T-helper 9 cell (primary cell): ENCODE measurements at places on chromosomes 4 and X.

DNA sequence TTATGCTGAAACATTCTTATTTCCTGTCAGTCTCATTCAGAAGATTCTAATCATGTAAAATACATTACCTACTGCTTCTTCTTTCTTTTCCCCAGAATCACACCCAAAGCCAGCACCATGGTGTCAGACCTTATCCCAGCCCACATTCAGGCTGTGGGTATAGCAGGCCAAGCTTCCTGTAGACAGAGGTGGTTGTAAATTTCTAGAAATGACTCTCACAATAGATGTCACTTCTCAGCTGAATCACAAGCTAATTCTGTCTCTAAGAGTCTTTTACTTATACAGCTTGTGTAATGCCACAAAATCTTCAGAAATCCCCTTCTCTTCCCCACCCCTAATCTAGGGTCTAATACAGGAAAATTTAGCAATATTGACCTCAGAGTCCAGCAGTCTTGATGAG, 239.6 kb downstream of the PARM1 start:
- DNase-seq: no peak

DNA sequence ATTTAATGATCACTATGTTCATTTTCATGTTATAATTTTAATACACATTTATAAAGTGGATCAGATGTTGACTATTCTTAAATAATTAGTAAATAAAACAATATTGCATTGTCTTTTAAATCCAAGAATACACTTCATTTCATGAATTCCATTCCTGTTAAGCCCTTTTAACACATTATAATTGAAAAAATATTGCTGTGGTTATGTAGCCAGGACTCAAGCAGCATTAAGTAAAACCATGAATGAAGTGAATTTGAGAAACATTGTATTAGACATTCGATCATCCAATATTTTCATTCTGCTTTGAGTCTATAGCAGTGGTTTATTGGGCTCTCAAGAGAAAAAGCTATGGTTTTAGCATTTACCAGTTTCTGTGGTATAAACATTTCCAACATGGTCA, 94.2 kb upstream of the RAPGEF2 start:
- DNase-seq: no peak

- DNase-seq: no peak
Measured at GRCh38 chr4:112968451-112969159, 80.8 kb upstream of the ANK2 start.

- no peak for DNase-seq
Measured at GRCh38 chr4:122701061-122701460, 31.4 kb upstream of the BBS12 start.

GRCh38 chr4:109079731-109080130, 222.7 kb downstream of the COL25A1 start:
- DNase-seq: no peak

GRCh38 chrX:40465735-40466551, 114.8 kb upstream of the ATP6AP2 start:
- DNase-seq: no peak

DNA sequence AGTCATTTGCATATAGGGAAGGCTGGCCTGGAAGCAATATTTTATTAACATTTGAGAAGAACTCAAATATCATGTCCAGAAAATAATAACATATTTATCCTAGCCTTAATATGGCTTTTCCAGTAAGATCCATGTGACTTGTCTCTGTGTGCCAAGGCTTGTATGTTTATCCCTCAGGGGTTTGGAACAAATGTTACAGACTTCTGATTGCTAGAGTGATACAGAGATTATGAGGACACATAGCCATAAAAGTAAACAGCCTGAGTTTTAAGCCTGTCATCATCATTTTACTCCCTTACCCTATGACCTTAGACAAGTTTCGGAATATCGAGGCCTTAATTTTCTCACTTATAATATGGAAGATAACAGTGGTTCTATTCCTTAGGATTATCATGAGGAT, 338.1 kb downstream of the GPAT3 start:
- no peak for DNase-seq

DNA sequence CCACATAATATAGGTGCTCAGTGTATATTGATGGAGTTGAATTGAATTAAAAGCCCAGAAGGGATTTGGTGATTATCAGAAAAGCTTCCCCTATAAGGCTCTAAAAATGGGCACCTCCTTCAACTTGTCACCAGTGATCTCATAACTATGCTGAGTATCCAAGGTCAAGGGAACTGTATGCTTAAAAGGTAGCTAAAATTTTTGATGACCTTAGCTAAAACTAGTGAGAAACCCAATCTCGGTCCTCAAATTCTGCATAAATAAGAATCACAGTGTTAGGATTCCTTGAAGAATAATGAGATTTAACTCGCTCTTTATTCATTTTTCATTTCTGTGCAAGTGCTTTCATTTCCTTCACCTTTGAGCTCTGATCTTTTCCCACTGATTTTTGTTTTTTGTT, 87.7 kb upstream of the AP1S2 start:
- no peak for DNase-seq

- no peak for DNase-seq
Measured at GRCh38 chr4:183554878-183555585, 50.2 kb downstream of the ING2 start.

GRCh38 chr4:24472514-24473308, 111.6 kb downstream of the DHX15 start:
- DNase-seq: peak; percentile 49

- no peak for DNase-seq
Measured at GRCh38 chrX:16931371-16931770, 15.1 kb upstream of the REPS2 start.

DNA sequence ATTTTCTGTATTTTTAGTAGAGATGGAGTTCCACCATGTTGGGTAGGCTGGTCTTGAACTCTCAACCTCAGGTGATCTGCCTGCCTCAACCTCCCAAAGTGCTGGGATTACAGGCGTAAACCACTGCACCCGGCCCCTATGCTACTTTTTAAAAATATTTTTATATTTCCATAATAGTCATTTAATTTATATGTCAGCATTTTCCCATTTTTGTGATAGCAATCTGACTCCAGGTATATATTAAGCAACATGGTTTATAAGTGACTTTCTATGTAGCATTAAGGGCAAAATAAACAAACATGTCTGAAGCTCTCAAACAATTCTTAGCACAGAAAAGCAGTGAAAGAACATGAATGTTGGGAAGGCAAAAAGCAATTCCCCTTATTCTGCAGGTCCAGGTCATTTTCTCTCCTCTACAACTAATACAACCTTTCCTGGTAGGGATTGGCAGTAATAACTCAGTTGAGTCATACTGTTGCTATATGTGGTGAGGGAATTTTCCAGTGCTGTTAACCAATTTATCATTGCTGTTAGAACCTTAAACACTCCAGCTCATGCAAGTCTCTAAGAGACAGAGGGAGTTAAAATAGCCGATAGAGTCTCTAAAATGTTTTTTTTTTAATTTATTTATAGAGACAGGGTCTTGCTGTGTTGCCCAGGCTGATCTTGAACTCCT, 24.0 kb downstream of the SMIM14 start:
- no peak for DNase-seq

DNA sequence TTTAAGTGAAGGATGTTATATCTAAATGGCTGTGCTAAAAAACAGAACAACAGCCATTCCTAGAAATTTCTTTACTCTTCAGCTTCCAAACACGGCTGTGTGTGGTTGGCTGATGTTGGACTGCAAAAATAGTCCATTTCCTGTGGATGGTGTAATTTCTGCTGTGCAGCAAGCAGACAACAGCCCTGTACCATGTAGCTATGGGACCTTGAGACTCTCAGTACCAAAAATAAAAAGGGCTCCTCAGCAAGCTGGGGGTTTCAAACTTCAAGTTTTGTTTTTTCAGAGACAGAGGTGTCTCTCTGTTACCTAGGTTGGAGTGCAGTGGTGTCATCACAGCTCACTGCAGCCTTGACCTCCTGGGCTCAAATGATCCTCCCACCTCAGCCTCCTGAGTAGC, 18.1 kb downstream of the CD40LG start:
- no peak for DNase-seq

GRCh38 chr4:87901422-87901992, 68.7 kb downstream of the MEPE start:
- no peak for DNase-seq

- no peak for DNase-seq
Measured at GRCh38 chr4:65033899-65034298, 624.6 kb upstream of the TECRL start.

DNA sequence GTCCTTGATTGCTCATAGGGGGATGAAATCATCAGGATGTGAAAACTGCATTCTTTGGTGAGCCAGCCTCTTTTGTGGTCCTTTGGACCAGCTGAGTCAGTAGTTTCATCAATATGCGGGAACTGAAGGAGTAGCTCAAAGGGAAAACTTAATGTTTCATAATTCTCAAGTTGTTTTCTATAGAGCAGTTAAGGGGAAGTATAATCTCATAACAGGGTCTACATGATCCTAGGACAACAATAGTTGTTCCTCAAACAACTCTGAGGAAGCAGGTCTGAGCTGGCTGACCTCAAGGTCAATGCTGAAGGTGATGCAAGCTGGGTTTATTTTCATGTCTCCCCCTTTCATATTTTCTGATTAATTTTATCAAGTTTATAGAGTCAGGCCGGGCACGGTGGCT, 36.1 kb upstream of the IRF2 start:
- no peak for DNase-seq

DNA sequence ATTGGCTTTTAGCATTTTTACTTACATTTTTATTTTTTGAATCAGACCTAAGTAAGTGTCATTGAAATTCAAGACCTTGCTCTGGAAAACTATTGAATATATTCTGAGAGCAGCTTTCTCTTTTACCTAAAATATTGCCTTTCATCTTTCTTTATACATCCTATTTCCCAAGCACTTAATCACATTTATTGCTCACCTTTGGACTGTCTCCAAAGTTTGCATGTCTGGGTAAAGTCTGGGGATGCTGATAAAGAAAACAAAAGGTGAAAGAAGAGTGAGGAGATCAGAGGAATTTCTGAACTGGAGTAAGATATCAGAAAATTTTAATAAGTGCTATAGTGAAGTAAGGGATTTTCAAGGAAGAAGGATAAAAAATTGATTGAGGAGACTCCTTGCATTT, 308.5 kb upstream of the AADAT start:
- DNase-seq: no peak

DNA sequence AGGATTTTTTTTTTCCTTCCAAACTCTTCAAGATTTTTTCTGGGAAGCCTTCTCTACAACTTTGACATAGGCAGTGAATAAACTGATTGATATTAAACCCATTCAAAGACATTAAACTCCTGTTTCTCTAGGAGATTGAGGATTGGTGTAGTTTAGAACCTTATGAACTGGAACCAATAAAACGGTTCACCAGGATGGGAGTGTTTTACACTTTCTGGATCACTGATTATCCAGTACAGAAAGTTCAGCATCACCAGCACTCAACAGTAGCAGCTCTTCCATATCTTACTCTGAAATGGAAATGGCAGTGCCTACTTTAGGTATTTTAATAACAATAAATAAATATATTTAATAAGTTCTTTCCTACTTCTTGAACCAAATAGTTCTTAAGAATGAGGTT, 76.7 kb downstream of the BMPR1B start:
- no peak for DNase-seq

- no peak for DNase-seq
Measured at GRCh38 chr4:68892861-68893260, 58.7 kb downstream of the UGT2A3 start.

DNA sequence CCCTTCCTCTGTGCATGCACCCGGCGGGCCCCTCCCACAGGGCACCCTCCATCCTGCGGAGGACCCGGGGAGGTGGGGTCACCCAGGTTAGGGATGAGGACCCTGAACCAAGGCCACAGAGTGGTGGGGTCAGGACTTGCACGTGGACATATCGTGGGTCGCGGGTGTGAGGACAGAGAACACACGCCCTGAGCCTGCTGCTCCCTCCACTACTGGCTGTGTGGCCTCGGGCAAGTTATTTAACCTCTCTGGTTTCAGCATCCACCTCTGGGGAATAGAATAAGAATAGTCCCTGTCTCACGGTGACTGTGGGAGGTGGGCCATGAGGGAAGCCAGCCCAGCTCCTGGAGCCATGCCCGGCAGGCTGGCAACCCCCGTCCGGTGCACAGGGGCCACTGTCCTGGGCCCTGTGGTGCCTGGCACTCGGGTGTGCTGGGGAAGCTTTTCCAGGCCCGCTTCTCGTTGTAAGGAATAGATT, 5.1 kb downstream of the PSAPL1 start:
- no peak for DNase-seq

GRCh38 chr4:57504797-57505530, 394.8 kb upstream of the IGFBP7 start:
- DNase-seq: no peak

DNA sequence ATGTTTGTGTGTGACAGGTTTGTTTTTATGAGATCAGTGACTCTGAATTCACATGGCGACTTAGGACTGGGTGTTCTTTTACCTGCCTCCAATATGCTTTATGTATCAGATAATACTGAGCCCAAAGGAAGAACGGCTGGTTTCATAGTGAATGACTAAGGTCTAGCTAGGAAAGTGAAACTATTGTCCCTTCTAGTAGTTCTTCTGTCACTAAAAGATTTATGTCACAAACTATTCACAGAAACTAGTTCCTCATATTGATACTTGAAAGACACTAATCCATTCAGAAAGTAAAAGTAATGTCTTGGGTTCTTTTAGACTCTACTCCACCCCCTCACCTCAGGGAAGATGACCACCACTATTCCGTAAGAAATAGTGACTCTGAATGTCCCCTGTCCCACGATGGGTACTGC, 81.7 kb downstream of the EGF start:
- no peak for DNase-seq

GRCh38 chr4:185305979-185306442, 89.7 kb downstream of the LRP2BP start:
- DNase-seq: no peak

DNA sequence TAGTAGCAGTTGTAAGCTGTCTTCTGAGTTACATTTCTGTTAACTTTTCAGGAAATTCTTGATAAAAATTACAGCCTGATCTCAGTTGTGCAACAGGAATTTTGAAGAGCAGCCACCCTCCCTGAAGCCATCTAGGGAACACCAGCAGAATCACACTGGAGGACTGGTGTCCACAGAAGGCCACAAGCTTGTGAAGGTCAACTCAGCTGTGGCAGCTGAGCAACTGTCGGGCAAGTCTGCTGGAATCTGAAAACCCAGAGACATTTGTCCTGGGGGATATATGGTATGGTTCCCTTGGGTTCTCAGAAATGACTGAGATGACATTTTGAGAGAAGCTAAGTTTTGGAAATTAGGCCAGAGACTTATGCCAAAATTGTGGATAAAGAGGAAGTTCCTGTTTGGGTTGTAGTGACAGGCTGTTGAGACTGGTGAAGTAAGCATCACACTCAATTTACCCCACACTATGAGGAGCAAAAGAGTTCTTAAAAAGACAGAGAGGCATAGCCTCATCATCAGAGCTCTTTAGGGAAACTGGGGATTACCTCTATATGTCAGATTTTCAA, 78.1 kb upstream of the TNIP3 start:
- no peak for DNase-seq

GRCh38 chr4:67635331-67635730, 65.6 kb downstream of the UBA6 start:
- no peak for DNase-seq
